ENCODE measurements at places on chromosomes 7 and 10.

GRCh38 chr7:134584290-134584689 lies 35.4 kb downstream of the AKR1B15 start:
- DNase-seq = no peak

GRCh38 chr7:42035210-42035609 lies 201.8 kb downstream of the GLI3 start:
- DNase-seq = no peak

DNA sequence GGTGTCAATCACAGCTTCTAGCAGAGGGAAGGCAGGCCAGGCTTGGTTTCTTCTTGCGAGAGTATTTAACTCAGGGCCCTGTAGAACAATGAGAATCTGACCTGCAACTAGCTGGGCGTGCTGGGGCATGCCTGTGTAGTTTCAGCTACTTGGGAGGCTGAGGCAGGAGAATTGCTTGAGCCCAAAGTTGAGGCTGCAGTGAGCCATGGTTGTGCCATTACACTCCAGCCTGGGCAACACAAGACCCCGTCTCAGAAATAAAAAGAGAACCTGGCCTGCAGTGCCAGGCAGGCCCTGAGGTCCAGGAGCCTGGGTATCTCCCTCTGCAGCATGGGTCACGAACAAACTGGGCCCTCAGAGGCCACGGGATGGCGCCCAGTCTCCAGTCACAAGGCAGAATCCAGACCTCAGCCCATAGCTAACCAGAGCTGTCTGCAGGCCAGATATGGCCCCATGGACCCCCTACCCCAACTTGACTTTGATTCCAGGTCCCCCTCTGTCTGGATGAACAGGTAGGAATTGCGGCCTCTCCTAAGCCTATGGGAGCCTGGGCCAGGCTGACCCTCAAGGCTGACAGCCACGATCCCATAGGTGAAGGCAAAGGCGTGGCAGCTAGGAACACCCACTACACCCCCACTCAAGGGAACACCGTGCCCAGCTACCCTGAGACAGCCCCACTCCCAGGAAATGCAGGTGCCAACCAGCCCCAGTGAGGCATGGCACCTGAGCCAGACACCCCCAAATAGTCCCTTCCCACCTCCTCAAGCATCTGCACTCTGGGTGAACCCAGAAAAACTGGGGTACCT lies 102.7 kb upstream of the TNRC18 start:
- peak; percentile 22 for DNase-seq

GRCh38 chr7:47383072-47383471 lies 198.8 kb downstream of the TNS3 start:
- DNase-seq = no peak

DNA sequence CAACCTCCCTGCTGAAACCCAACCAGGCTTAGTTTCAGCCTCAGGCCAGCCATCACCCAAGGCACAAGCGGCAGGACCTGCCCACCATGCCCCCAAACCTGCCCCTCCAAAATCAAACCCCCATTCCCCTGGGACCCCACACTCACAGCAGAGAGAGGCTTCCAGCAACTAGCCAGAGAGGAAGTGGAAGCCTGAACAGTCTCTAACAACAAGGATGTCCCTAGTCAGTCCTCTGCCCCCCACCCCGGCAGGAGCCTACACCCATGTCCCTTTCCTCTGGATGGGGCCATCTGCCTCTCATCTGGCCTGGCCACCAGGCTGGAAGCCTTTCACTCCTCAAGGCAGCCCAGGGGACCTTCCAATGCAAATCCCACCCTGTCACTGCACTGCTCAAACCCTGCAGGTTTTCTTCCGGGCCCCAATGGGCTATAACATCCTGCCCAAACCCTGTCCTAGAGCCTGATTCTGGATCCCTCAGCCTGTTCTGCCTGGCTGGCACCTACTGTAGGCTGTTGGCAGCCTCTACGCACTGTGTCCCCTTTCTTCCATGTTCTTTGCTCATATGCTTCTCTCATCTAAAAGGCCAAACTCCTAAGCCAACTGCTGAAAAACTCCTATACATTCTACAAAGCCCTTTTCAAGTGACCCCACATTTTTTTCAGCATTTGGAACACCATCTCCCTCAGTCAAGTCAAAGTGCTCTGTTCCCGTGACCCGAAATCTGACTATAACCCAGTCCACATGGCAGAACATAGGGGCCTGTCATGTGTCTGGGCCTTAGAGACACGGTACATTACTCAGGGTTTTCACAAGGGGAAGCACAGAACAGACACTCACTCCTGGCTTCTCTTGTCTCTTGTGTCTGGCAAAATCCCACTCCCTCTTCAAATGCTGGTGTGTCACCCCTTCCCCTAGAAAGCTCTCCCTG lies 253.3 kb downstream of the TNS3 start:
- DNase-seq = no peak

DNA sequence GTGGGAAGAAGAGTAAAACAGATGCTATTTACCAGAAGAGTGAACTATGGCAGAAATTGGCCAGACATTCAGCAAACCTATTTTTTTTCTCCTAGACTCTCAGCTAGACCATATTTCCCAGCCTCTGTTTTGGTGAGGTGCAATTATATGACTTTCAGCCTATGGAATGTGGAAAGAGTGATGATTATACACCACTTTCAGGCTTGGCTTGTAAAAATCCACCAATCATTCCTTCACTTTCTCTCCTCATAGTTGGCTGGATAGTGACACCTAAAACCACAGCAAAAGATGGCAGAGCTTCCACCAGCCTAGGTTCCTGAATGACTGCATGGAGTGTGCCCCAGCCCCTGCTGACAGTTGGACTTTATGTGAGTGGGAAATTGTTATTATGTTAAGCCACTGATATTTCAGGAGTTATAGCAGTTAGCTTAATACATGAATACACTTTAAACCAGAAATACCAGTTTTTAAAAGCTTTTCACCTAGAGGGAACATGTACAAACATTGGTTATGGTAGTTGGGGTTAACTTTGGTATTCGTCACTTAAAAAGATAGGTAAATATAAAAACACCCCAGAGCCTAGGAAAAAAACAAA lies 19.1 kb upstream of the TNKS2 start:
- DNase-seq = no peak

DNA sequence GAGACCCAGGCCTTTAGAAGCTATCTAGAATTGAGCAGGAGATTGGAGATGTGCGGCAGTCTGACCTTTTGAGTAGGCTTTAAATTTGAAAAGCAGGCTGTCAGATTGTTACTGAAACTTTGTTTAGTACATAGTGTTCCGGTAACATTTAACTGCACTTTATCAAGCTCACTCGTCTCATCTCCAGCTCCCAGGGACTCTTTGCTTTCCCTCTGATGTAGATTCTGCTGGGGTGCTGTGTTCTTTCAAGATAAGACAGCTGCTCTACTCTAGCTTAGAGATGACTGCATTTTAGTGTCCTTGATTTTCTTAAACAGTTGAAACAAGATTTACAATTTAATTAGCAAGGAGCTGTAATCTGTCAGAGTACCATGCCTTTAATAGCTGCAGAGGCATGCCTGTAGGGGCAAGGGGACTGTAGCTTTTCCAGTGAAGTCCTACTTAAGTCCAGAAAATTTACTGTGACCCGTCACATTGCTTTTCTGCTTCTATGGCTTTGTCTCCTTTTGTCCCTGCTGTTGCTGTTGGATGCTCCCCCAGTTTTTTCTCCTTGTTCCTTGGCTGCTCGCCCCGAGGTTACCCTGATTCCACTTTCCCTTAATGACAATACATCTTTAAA lies 56.4 kb upstream of the MTPN start:
- DNase-seq = no peak

DNA sequence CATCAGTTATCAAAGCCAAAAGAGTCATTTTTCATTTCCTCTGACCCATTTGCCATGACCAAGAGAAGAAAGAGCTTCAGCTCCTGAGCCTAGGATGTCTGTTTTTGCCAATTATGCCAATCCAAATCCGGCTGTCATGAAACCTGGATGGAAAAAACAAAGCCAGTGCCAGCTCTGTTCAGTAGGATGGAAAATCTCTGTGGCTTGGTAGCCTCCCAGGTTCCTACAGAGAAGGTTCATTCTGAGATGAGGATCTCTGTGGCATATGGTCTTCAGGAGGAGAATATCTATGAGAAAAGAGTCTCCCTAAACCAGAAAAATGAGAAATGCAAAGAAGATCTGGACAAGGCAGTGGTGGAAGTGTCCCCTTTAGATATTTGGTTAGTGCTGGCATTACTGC lies 475.4 kb downstream of the CNTNAP2 start:
- DNase-seq = no peak

DNA sequence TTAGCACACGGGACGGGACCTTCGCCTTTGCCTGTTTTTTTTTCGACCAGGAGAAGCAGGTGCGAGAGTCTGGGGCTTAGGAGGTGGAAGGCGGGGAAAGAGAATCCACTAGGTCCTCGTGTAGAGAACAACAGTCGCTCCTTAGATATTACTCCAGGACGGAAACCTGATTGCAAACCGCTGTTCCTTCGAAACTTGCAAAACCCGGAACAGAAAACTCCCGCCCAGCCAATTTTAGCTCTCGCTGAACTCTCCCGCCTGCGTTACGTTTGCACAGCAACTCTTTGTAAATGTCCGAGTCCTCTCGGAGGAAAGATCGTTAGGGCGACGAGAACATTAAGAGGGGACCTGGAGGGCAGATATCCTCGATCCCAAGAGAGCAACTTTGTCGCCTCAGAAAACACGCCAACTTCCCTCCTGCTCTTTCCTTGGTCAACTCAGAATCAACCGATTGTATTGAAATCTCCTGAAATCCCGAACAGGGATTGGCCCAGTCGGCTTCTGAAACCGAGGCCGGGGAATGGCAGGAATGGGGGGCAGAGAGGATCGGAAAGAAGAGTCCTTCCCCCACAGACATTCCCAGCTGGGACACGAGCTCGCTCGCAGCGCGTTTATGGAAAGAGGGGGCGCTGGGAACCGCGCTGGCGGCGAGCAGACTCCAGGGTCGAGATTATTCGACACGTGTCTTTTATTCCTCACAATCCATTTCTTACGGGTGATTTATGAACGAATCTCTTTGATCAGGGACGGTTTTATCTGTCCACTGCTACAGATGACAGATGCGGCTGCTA lies 9.9 kb downstream of the TWIST1 start:
- no peak for DNase-seq

DNA sequence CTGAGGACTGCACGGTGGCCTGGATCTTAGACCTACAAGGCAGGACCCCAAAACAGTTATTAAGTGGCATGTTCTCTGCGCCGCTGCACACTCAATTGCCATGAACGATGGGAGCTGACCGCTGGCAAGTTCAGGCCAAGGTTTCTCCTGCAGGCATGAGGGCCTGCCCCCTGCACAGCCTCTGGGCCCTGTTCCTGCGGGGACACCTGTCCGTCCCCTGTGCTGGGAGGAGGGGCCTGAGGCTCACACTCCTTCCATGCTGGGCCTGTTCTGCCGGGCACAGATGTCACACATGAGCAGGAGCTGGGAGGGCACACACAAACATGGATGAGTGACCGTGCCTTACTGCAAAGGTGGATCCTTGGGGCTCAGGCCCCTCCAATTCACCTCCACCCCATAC lies 90.0 kb downstream of the PTPRN2 start:
- no peak for DNase-seq

- no peak for DNase-seq
These were observed at the start of gene CUBN for GRCh38 chr10:17129741-17130140. TSS of gene CUBN (minus strand) at chr10:17129811. CDS start at chr10:17129765, 46 bp downstream.

DNA sequence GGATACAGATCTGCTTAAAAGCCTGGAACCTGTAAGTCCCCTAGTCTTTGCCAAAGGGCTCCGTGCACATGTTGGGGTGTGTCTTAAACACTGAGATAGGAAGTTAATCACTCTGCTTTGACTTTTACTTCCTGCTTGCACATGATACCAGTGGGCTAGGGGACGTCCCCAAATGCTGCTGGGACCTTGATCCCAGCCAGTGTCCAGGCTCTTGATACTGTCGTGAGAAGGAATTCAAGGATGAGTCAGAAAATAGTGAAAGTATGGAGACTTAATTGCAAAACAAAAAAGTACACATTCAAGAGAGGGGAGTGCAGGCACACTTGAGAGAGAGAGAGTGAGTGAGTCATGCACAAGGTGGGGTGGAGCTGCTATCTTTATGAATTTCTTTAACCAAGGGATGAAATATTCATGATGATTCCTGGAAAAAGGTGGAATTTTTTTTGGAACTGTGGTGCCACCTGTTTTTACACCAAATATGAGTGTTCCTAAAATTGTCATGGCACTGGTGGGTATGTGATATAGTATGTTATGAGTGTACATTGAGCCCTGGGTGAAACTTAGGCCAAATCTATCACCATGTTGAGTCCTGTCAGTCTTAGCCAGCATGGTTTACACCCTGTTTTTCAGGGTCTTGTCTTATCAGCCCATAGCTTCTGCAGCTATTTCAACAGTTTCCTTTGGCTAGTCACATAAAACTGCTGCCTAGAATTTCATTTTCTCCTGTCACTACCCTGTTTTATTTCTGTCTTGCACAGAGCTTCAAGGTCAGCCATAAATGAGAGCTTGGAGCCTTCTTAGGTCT lies 88.3 kb upstream of the CYP26C1 start:
- DNase-seq = no peak

DNA sequence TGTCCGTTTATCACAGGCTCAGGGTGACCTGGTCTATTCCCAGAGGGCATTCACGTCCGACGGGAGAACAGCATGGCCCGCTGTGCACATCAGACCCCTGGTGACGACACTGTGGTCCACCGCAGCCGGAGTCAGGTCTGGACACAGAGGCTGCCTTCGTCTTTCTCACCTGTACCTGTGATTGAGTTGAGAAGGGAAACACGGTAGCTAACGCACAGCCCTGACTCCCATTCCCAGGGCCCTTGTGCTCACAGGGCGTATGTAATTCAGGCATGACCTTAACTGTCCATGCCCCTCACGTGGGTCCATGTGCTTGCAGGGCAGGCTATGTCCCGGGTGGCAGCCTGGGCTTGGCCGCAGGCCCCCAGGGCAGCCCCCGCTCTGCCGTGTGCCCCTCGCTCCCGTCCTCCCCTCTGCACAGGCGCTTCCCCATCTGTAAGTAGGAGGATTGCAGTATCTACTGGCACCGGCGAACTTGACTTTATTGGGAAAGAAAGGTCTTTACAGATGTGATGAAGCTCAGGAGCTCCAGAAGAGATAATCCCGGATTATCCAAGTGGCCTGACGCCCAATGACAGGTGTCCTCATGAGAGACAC lies 221.3 kb upstream of the TCERG1L start:
- no peak for DNase-seq

GRCh38 chr7:155163696-155164095 lies 93.6 kb downstream of the HTR5A start:
- DNase-seq = no peak

DNA sequence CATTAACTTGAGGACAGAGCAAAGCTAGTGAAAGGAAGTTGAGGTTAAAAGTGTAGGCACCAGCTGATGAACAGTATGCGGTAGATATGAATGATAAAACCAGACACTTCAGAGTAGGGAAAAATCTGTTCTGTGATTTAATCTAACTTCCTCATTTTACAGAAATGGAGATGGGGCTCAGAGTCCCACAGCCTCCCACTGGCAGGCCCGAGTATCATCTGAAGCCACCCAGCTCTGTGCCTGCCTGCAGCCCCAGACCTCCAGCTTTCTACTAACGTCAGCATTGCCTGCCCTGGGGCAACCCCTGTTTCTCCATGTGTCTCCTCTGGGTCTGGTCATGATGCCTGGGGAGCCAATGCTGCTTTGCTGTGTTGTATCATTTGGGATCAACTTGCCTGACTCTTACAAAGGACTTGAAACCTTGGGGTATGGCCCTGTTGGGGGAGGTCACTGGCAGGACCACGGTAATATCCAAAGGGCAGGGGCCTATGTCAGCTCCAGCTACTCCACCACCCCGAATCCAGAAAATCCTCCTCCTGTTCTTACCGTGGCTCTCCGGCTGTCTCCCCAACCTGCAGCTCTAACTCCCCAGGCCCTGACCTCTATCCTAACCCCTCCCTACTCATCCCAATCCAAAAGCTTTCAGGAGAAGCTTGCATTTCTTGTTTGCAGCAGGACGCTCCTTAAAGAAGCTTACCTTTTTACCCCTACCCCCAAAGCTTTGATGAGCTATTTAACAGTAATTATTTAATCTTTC lies 56.2 kb upstream of the NPY start:
- DNase-seq = peak; percentile 6

- DNase-seq = no peak
These were observed 60.9 kb downstream of the SPOCK2 start for GRCh38 chr10:72027498-72027897.
